ENCODE measurements at places on chromosomes 6 and 20. TPM values are rescaled to one million over a fixed set of nuclear protein-coding genes. Genes with fewer than 3 reads are reported as not detected.

DZANK1 gene
- total RNA-seq = 1.9 TPM

RBPJL gene
- total RNA-seq = 0.17 TPM

CNR1 gene
- total RNA-seq = not detected

RAB44 gene
- 0.12 TPM for total RNA-seq

C6orf141 gene
- not detected for total RNA-seq

LPIN3 gene
- total RNA-seq = 2.0 TPM

ADAM33 gene
- total RNA-seq = not detected

SLC16A10 gene
- 1.0 TPM for total RNA-seq

HLA-G gene
- total RNA-seq = 3.2 TPM
